ENCODE measurements at places on chromosomes 4 and X. TPM values are rescaled to one million over a fixed set of nuclear protein-coding genes. Genes with fewer than 3 reads are reported as not detected.

Gene ATP2B3
- polyA plus RNA-seq: not detected

DNA sequence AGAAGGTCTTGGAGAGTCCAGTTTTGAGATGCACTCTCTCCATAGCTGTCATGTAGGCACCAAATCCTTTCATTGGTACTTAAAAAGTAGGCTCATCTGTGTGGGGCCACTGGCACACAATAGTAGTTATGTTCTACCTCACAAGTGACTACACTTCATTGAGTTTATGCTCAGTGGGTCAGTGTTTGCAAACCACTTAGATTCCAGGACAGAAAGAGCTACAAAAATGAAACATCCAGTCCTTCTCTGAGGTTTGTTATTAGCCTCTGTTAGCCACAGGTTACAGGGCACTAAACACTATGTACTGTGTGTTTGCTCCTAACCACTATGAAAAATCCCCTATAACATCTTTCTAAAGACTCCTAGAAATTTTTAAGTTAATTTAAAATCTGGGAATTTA lies 13.8 kb downstream of the RAB28 start:
- DNase-seq: no peak

- DNase-seq: no peak
Observed at GRCh38 chrX:153967536-153968224, 3.9 kb downstream of the HCFC1 start.

- DNase-seq: no peak
Observed at GRCh38 chr4:79588679-79589078, 180.7 kb upstream of the GK2 start.

DNA sequence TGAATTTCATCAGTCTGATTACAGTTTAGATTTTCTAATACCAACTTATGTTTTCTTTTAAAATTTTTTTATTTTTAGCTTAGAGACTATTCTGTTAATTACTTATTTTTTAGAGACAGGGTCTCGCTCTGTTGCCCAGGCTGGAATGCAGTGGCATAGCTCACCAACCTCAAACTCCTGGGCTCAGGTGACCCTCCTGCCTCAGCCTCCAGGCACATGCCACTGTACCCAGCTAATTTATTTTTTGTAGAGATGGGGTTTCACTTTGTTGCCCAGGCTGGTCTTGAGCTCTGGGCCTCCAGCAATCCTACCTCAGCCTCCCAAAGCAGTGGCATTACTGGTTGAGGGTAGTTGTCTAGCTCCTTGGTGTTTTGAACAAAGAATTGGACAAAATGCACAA lies 102.0 kb downstream of the KLHL8 start:
- DNase-seq: no peak

All from AG04450 (cell line).